ENCODE measurements at places on chromosomes 5 and 9.

DNA sequence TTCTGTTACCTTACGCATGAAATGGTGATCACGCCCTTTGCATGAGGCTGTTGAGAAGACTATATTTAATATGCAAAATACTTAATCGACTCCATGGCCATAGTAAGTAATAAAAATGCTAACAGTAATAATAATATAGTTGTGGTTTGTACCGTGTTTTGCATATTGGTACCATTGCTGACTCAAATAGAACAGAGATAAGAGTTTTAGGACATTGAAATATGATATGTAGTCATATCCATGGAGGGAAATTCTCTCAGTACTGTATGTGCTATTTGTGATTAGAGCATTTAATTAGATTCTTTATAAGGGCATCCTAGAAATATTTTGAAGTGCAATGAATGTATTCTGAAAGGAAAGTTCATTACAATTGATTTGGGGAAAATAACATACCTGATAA is 41.9 kb downstream of the CFAP90 start:
- DNase-seq = no peak

GRCh38 chr5:90606539-90606938 is 47.9 kb downstream of the ADGRV1 start:
- no peak for DNase-seq

GRCh38 chr9:114214181-114214580 is 58.8 kb downstream of the COL27A1 start:
- DNase-seq = no peak

DNA sequence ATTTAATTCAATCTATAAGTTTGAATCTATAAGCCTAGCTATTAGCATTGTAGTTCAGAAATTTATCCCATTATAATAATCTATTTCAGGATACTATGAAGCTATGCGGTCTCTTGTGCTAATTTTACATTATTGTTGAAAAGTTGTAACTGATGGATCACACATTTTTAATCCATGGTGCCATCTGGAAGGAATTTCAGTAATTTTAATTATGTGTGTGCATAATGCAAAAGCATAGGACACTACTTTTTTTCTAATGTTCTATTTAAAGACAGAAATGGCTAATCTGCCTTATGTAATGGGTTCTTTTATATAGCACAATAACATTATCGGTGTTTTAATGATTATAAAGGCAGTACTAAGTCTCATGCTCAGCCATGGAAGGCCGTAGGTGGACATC is 90.6 kb downstream of the HOMER1 start:
- DNase-seq = no peak

GRCh38 chr5:146072595-146072994 is 32.8 kb downstream of the PLAC8L1 start:
- no peak for DNase-seq

GRCh38 chr5:133967698-133968203 is 674 bp downstream of the C5orf15 start:
- DNase-seq = no peak

- DNase-seq = no peak
These were observed 276.5 kb upstream of the TYRP1 start for GRCh38 chr9:12416716-12417115.

DNA sequence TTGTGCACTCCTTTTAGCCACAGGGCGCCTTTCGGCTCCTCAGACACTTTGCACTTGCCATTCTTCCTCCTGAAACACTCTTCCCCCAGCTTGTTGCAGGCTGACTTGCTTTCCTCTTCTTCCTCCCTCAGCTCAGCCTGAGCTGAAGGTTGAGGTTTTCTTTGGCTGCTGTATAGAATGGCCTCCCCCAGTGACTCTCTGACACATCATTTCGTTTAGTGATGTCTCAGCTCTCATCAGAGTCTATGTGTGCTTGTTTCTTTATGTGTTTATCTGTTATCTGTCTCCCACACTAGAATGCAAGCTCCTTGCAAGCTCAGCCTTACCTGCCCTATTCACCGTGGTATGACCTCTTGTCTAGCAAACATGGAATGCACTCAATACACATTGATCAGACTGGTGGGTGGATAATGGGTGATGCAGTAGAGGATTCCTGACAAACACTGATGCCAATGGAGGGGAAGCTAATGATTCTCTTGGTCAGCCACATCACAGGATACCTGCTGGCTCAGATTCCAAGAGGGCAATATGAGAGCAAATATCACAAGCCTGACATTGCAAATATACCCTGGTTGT is 112.9 kb upstream of the STC2 start:
- no peak for DNase-seq

- DNase-seq = no peak
These were observed 58.6 kb downstream of the ADAMTS12 start for GRCh38 chr5:33833237-33833575.

- no peak for DNase-seq
These were observed 16.0 kb upstream of the HAND1 start for GRCh38 chr5:154494036-154494435.

DNA sequence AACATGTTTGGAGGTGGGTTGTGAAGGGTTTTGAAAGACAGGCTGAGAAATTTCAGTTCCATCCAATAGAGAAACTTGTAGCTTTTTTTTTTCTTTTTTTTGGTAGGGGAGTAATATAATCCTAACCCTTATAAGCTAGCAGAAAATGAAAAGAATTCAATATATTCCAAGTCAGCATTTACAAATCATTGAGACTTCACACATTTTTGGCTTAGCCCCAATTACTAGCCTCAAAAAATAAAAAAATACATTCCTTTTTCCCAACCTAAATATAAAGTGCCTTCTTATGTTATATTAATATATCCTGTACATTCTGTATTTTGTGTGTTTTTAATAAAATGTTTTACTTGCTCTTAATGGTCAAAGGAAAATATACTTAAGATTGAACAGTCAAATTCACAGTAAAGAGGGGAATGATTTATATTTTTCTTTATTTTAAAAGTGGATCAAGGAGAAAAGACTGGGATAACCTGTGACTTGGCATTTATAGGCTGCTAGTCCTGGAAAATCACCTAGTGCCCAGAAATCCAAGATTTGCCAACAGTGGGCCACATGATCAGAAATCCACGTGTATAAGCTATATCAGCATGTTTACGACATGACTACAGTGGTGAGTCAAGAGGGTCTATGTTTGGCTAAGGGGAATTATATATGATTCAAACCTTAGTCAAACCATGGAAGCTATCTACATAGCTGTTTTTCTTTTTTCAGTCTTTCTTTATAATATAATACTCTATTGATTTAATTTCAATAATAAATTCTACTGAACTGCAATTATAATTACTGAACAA is 14.5 kb downstream of the HACD4 start:
- DNase-seq = no peak

DNA sequence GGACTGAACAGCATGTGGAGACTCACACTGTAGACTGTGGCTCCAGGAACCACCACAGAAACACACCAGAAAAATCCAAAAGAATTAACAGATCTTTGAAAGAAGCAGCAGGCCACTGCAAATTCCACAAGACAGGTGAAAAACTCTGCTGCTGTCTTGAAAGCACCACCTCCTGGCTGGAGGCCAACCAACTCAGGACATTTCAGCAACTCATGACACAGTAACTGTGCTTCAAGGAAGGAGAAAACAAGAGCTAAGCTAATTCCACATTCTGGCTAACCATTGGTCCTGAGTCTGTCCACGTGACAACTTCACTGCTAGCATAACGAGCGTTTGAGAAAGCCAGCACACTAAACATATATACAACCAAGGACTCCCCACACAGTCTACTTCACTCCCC is 625.1 kb downstream of the PRELID2 start:
- DNase-seq = no peak

GRCh38 chr5:10734037-10734709 is 26.9 kb downstream of the DAP start:
- no peak for DNase-seq

- DNase-seq = no peak
These were observed 54.4 kb upstream of the EXOC3 start for GRCh38 chr5:388266-389196.

- no peak for DNase-seq
These were observed 96.9 kb upstream of the FSTL4 start for GRCh38 chr5:133709209-133709725.

DNA sequence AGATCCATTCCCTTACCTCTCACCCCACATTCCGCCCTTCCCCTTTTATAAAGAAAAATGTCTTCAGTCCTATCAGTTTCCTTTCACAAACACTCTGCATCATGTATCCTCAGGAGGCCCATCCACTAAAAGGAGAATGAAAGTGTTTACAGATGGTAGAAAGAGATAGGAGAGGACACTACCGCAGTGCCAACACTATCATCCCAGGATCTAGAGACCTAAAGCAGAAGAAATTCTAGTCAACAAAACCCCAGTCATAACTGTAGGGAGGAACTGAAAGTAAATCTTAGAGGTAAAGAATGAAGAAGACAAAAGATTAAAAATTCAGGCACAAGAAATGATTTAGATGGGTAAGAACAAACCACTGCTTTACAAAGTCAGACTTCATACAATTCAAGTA is 114.1 kb downstream of the MLLT3 start:
- no peak for DNase-seq

DNA sequence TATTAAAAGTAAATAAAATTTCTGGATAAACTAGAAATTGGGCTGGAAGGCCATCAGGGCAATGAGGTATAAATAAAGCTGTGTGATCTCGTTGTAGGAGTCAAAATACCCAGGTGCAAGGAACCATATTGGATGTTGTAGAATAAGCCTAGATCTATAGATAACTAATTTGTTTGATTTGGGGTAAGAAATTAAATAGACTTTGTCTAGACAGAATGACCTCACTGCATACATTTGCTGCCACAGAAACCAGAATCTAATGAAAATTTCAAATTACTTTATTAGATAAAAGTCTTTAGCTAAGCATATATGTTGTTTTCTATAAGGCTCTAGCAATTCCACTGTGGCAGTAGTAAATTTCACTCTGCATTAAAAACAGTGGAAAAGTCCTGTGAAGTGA is 225.2 kb upstream of the ITGA1 start:
- DNase-seq = no peak

DNA sequence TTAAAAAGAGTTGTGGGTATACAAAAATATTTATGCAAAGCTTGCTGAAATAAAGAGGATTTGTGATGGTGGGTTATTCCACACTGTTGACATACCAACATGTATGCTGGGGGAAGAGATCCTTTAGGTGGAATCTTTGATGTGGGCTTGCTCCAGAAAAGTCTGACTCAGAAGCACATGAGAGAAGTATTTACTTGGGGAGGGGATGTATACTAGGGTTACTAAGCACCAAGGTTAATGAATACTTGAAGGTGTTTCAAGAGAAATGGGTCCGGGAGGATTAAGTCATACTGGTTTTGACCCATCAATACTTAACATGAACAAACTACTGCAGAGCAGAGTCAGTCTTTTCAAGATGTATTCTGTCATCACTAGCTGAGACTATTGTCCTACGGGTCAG is 316.4 kb upstream of the GRIN3A start:
- DNase-seq = no peak

DNA sequence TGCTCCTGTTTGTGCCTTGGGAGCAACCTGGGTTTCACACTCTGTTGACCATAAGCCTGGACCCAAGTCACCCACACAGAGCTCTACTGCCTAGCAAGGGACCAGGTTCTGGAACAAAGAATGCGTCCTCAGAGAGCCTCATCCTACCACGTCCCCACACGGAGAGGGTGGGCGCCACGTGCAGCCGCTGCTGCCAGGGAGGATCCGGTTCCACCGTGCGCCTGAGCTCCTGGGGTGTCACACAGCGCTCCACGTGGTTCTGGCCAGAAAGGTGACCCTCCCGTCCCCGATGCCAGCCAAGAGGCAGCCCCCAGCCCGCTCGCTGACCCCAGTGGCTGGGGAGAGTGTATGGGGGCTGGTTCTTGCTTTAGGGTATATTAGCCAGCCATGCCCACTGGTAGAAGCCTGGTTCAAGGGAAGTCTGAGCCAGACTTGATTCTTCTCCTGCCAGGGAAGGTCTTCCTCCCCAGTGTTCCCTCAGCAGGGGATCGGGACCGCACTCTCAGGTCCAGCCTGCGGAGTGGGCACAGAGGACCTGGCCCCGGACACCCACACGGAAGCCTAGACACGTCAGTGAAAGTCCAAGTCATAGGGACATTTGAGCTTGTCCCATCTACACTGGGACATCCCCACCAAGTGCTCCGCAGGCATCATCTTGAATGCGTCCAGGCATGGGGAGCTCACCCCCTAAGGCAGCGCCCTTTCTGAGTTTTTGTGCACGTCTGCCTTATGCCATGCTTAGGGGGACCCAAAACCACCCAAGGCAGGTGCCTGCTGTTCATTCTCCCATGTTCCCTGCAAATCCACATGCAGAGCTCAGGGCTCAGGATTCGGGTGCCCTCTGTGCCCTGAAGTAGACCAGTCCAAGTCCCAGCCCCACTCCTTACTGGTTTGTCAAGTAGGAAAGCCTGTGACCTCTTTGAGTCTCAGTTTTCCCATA is 2.4 kb downstream of the FCN1 start:
- DNase-seq = no peak

- no peak for DNase-seq
These were observed 316.1 kb downstream of the CDK5RAP2 start for GRCh38 chr9:120263836-120264235.

DNA sequence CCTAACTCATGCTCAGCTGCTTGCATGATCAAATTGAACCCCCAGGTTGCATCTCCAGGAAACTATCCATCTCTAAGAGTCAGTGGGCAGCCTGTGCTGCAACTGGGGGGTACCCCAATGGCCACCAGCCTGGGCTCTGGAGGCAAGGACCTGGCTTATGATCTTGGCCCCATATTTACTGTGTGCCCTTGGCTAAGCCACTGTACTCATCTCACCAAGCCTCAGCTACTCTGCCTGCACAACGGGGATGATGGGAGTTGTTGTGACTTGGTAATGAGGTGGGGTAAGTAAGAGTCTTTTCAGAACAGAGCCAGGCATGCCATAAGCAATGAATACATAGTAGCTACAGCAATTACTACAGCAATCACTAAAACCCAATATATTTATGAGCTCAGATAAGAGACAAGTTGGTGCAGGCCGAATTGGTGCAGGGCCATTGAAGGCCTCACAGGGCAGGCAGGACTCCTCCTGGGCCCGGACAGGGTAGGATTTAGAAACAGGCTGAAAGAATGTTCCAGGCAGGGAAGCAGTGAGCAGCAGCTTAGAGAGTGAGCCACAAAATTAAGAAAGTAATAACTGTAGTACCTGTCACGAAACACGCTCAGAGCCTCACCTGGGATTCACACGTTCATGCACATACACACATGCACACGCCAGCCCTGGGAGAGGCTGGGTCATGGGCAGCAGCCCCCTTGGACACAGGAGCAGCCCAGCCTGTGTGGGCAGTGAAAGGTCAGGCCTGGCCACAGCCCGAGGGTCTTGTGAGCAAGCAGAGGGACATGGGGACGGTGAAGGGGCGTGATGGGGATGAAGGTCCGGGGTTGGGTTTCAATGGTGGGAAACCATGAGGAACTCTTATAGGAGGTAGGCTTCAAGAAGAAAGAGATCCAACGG is 74.1 kb downstream of the PAX5 start:
- DNase-seq = no peak

GRCh38 chr5:148998174-148998797 is 64.6 kb downstream of the SH3TC2 start:
- DNase-seq = no peak

- DNase-seq = no peak
These were observed 24.5 kb downstream of the PRRC2B start for GRCh38 chr9:131418143-131419025.
